ENCODE measurements at places on chromosomes 11 and 22.

DNA sequence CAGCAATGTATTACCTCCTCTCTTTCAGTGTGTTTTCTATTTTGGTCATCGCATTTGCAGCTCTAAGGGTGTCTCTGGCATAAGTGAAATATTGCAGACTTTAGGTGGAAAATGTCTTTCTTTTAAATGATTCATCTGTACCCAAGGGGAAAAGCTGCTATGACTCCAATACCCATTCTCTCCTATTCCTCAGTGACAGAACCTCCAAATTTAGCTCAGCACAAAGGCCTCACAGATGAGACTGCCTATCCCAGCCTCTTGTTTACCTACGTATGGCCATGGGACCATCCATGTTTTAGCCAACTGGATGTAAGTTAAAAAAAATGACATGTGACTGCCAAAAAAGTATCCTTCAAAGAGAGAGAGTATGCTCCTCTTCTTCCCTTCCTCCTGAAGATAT, 7.9 kb downstream of the MTMR2 start:
- DNase-seq, result no peak

- DNase-seq, result peak; percentile 86
These were observed at the start of the genes KIF18A and METTL15 for GRCh38 chr11:28107750-28108618. KIF18A (minus strand) TSS chr11:28108156; CDS start chr11:28097947, 10,209 bp downstream. METTL15 (plus strand) TSS chr11:28108388; CDS start chr11:28113335, 4,947 bp downstream.

DNA sequence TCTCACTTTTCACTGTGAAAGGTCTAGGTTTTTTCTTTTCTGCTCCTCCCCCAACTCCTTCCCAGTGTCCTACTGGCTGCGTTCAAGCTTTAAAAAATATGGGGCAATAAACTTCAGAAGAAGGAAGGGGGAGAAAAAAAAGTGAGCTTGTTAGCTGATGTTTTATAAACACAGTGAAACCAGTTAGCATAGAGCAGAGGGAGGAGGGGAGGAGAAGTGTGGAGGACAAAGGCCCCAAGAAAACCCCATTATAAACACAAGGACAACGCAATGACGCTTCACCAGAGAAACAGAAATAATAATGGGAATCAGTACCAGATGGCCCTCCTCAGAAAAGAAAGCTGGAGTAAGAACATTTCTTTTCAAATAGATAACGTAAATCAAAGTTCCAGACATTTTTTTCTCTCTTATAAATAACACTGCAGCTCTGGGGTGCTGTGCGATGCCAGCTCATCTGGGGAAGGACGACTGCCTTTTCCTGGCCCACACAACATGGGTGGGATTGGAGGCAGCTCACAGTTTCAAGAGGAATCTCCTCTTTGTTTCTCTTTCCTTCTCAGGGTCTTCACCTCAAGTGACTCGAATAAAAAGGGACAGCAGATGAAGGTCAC, 235.4 kb upstream of the NARS2 start:
- no peak for DNase-seq

DNA sequence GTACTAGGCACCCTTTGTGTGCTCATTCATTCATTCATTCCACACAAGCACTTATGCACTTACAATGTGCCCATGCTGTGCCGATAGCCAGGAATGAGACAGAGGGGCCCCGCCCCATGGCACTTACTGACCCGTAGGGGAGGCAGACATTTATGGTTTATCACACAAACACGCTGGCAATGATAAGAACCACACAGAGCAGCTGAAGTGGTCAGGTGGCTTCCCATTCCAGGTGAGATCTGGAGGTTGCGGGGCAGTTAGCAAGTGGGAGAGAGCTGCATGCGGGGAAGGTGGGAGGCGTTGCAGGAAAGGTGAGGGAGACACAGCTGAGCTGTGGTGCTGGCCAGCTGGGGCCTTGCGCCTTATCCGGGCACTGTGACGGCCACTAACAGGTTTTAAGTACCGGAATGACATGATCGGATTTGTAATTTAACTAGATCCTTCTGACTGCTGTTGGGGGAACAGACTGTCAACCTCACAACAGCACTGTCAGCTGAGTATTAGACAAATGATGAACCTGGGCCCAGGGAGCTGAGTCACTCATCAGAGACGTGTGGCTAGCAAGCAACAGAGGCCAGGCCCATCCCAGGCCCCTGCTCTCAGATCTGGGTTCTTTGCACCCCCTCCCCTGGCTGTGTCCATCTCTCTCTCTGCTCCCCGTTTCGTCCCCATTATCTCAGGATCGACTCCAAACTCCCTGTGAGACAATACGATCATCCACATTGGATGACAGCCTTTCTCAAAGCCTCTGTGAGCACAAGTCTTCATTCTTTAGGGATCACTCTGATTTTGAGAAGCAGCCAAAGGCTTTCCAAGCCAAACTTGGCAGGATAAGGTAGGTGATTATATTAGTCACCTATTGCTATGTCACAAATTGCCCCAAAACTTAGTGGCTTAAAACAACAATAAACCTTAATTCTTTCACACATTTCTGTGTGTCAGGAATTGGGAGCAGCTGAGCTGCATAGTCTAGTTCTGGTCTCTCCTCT, 28.4 kb downstream of the RASD2 start:
- DNase-seq, result peak; percentile 38
